ENCODE measurements at places on chromosomes 7 and 10. TPM values are rescaled to one million over a fixed set of nuclear protein-coding genes. Genes with fewer than 3 reads are reported as not detected.

DNA sequence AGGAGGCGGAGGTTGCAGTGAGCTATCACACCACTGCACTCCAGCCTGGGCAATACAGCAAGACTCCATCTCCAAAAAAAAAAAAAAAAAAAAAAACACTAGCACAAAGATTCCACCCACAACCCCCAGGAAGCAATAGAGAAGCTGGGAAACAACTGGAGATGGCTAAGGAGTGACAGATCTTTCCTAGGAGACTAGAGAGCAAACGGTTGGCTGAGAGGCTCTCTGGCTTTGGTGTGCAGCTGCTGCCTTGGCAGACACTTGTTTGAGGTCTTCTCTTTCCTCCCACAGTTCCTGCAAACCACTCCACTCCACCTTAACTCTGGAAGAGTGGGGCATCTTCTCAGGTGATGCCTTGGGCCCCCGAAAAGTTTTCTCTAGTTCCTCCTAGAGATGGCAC, 78.5 kb upstream of the LANCL2 start:
- DNase-seq, result no peak

- no peak for DNase-seq
Measured at GRCh38 chr10:4453950-4454349, 372.1 kb upstream of the AKR1E2 start.

DNA sequence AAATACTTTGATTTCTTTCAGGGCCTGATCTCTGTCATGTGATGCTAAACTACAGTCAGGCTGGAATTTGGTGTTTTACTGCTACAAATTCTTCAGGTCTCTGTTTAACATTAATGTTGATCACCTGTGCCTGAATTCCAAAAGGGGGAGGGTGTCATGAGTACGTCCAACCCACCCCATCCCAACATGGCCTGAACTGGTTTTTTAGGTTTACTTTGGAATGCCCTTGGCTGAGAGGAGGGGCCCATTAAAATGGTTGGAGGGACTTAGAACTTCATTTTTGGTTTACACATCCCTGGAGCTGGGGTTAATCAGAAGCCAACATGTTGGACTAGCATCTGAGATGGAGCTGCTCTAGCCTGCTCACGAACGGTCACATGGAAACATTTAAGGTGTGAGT, 60.8 kb upstream of the CFAP46 start:
- DNase-seq, result no peak

Gene PRR15
- 1.1 TPM for total RNA-seq

Gene DPY19L1
- 30.8 TPM for total RNA-seq

Gene OR2A1
- total RNA-seq, result 0.39 TPM

GRCh38 chr10:28561531-28561930, 28.6 kb downstream of the WAC start:
- DNase-seq, result no peak

DNA sequence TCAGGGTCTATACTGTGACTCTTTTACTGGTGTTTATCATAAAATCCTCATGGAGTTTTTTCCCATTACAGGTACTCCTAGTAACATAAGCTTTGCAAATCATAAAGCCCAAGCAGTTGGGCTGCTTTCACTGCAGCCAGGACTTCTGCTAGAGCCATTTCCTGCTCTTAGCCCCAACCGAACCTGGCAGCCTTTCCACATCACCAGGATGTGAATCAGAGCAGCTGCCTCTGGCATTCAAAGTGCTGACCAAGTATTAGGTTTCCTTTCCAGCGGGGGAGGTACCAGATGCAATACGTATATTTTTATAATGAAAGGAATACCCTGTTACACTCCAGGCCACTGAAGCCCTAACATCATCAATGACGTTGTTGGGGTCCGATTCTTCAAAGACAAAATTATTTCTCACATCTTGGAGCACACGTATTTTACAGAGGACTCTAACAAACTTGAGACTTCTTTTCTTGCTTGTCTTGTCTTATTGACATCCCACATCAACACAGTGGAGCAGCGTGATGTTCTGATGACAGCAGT, 3.6 kb upstream of the HTR5A start:
- no peak for DNase-seq

- DNase-seq, result no peak
Measured at GRCh38 chr7:148914208-148914777, 30.2 kb upstream of the EZH2 start.

GRCh38 chr10:21926949-21927348, 76.6 kb downstream of the DNAJC1 start:
- DNase-seq, result no peak

Gene CD36
- total RNA-seq, result 138 TPM

DNA sequence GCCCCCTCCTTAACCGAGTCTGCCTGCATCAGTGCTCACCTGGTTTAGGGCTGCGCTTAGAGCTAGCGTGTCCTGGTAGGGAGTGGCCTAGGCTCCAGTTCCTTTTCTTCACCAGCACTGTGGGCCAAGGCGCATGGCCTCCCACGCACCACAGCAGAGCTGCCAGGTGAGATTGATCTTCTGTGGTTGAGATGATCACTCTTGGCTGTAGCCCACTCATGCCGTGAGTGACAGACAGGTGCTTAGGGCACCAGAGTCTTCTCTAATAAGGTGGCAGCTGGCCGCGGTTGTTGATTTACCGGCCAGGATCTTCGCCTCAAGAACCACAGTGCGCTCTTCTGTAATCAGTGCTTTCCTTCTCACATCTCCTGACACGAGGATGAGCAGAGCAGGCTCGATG, 157.2 kb upstream of the INSYN2A start:
- DNase-seq, result no peak

GRCh38 chr7:25805027-25805687, 346.8 kb upstream of the NFE2L3 start:
- no peak for DNase-seq

- no peak for DNase-seq
Measured at GRCh38 chr10:81213370-81213769, 661.6 kb upstream of the NRG3 start.

Gene VWA2
- total RNA-seq, result not detected

GRCh38 chr7:78033410-78033809, 234.8 kb downstream of the PHTF2 start:
- DNase-seq, result no peak

Gene PGAM2
- 4.1 TPM for total RNA-seq

DNA sequence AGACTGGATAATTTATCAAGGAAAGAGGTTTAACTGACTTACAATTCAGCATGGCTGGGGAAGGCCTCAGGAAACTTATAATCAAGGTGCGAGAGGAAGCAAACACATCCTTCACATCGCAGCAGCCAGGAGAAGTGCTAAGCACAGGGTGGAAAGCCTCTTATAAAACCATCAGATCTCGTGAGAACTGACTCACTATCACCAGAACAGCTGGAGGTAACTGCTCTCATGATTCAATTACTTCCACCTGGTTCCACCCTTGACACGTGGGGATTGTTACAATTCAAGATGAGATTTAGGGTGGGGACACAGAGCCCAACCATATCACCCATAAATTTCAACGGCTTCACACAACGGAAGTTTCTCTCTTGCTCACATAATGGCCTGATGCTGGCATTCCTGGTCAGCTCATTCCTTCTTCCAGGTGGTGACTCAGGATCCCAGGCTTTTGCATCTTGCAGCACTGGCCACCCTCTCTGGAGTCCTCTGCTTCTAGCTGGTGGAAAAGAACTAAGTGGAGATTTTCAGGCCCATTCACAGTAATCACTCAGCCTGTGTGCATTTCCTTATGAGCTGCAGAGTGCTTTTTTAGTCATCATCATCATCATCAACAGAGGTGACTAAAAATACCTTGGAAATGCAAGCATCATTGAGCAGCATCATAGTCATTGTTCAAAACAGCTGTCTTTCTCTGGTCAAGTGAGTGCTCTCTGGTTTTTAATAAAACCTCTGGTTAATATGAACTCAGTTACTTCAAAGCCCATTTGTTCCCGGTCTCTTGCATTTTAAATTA, 308.1 kb downstream of the SFMBT2 start:
- DNase-seq, result no peak

Gene GIMAP6
- 49.2 TPM for total RNA-seq

Gene OR2A12
- total RNA-seq, result not detected

Gene C10orf71
- 0.13 TPM for total RNA-seq

Gene PLAC9
- 37.7 TPM for total RNA-seq

GRCh38 chr7:83925860-83926259, 268.7 kb downstream of the SEMA3A start:
- no peak for DNase-seq

GRCh38 chr10:35635576-35635975, 6.5 kb downstream of the FZD8 start:
- DNase-seq, result no peak

Gene ATRNL1
- total RNA-seq, result 27.5 TPM

DNA sequence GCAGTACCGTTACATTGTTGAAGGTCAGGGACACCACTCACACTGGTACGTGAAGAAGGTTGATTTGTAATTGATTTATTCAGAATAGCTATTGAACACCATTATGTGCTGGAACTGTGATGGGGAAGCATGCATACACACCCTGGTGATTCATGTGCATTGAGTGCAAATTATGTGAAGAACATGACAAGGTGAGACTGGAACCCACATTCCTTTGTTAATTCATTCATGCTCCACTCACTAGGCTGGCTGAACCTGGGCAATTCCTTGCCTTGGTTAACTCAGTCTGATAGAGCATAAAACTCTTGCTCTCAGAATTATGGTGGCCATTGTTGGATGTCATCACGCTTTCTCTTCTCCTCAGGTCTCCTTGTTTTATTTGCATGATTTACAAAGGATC, 67.3 kb upstream of the TPK1 start:
- DNase-seq, result no peak

Gene PILRA
- total RNA-seq, result 11.2 TPM

DNA sequence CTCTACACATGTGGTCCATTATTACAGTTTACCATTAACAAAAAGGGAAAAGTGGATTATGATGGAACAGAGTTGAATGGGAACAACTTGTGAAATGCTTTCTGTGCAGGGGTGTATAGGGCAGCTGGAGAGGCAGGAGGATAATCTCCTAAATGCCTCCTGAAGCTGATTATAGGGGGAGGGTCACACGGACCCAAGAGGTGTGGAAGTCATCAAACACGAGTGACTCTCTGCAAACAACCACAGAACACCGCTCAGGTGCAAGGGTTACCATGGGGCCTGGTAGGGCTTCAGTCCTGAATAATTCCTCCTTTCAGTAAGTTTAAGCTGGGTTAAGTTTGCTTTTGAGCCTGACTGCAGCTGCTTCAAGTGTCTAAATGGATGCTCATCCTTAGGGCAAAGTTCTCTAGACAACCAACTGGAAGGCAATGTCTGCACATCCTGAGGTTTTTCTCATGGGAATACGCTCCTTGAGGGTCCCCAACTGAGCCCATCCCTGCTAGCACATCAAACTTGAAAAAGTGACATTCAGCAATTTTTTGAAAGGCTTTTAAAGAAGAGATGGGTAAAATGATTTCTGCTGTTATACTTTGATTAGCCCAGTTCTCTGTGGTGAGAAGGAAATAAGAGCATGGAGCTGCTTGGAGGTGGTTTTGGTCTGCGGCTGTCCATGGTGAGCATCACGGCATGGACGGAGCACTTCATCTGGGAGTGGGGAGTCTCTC, 1.9 kb downstream of the PDE6C start:
- no peak for DNase-seq
